ENCODE measurements at places on chromosomes 3 and 15.

DNA sequence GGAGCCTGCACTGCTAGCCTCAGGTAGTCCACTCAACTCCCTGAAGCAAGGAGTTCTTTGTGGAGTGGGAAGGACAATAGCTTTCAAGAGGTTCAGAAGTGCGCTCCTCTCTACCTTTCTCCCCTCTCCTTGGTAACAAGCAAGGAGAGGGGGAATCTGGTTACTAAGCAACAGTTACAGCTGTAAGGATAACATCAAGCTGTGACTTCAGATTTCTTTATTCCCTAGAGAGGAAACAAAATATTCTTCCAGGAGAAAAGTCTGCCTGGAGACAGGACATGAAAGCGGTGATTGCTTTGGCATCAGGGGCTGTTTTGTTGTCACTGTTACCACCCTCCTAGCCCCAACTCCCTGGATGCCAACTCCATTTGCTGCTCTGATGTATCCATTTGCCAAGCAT is 70.4 kb downstream of the TRANK1 start:
- no peak for DNase-seq

DNA sequence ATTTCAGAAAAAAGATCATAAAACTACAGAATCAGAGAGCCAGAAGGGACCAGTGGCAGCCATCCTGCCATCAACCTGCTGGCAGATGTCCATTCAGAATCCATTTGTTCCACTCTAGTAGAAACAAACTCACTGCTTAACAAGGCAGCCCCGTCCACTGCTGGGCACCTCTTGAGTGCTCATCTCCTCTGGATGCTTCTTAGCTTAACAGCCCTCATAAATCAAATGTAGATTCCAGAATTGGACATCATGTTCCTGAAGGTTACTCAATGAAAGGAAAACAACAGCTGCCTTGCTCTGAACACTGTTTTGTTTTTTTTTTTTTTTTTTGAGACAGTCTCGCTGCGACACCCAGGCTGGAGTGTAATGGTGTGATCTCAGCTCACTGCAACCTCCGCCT is 37.3 kb downstream of the ABCC5 start:
- DNase-seq = no peak

GRCh38 chr3:122992676-122993075 is 34.9 kb downstream of the SEMA5B start:
- no peak for DNase-seq

- no peak for DNase-seq
Measured at GRCh38 chr15:67613211-67613610, 70.7 kb downstream of the MAP2K5 start.

DNA sequence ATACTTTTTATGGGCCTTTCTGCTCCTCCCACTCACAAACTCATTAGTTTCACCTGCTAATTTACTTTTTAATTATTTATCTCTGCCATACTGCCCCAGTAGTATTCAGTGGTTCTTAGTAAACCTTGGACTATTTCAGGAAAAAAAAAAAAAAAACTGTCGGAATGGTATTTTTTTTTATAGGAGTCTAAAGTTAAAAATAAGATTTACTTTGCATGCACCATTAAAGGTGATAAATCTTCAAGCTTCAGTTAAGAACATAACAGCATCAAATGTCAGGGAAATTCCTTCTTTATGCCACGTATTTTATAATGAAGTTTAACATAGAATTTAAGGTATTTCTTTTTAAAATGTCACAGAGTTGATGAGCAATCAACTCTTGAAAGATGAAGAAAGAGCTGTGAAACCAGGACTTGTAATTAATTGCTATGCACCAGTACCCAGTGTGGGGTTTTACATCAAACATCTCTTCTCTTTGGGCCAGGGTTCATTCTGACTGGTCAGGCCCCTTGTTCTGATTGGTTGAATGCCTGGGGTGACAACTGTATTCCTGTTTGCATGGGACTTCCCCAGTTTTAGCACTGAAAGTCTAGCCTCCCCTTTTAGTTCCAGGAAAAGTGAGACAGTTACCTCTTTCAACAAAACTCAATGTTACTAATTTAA is 40.3 kb upstream of the PTPRG start:
- no peak for DNase-seq

GRCh38 chr3:89586256-89586655 is 478.8 kb downstream of the EPHA3 start:
- no peak for DNase-seq

GRCh38 chr15:31481142-31481541 is 154.5 kb downstream of the KLF13 start:
- DNase-seq = no peak

GRCh38 chr3:188282871-188283270 is 128.9 kb downstream of the LPP start:
- no peak for DNase-seq

- DNase-seq = no peak
Measured at GRCh38 chr3:72860846-72861245, 12.6 kb upstream of the SHQ1 start.

DNA sequence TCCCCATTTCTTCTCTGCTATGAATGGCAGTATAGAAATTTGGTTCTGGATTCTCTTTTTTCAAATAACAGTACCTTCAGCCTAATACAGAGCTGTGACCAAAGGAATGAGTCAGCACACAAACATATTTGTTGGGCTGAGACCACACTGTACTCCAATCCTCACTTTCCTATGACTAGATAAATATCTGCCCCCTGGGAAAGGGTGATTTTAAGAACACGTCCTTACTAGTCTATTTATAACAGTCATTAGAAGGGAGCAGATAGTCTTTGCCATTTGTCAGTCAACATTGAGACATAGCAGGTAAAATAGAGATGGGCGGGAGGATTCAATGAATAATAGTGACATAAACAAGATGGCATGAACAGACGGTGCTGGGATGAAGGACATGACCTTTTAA is 461.3 kb downstream of the MCTP2 start:
- DNase-seq = no peak

DNA sequence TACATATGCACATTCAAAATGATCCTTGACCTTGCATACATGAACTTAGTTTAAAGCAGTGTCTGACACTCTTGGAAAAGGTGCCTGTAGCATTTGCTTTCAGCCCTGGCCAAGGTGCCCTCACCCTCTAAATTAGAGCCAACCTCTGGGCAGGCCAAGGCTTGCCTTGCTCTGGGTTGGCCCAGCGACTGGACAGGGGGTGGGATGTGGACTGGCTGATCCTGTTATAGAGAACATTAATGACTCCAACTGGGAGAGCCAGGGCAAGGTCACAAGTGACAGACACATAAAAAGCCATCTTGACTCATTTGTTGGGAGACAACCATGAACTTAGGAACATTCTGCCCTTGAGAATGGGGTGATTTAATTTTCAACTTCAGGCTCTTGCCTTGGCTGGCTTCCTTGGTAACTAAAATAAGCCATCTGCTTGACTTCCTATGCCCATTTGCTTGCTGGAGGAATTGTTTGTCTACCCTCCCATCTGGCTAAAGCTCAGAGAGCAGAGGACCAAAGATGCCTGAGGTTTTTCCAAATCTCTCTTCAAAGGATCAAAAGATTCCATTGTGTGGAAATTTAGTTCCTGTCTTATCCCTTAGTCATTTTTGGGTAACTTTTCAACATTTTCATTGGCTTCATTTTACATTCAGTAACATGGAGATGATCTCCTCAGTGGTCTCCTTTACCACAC is 403.7 kb downstream of the SOX2 start:
- no peak for DNase-seq

- DNase-seq = no peak
Measured at GRCh38 chr3:78368636-78369345, 1328.9 kb downstream of the ROBO2 start.

- DNase-seq = no peak
Measured at GRCh38 chr15:41985236-41986160, 13.1 kb upstream of the EHD4 start.

GRCh38 chr3:185382154-185382553 is 19.2 kb downstream of the MAP3K13 start:
- DNase-seq = no peak

GRCh38 chr3:23820888-23821287 is 15.1 kb downstream of the UBE2E1 start:
- DNase-seq = no peak

GRCh38 chr15:46652266-46652665 is 1017.4 kb downstream of the SQOR start:
- no peak for DNase-seq

DNA sequence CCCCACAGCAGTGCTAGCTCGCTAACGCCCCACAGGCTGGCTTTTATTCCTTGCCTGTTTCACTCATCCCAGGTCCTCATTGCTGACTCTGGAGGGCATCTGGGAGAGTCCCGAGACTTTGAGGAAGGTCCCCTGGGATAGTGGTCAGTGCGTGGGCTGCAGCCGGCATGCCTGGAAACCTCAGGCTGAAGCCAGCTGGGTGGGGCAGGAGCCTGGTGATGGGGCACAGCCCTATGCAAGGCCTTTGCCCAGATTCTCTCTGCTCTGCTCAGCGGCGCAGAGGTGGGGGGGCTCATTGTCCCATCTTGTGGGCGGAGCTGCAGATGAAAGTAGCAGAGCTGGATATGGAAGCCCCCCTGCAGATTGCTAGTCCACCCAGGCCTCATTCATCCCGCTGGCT is 55.7 kb upstream of the SMAD6 start:
- DNase-seq = no peak

DNA sequence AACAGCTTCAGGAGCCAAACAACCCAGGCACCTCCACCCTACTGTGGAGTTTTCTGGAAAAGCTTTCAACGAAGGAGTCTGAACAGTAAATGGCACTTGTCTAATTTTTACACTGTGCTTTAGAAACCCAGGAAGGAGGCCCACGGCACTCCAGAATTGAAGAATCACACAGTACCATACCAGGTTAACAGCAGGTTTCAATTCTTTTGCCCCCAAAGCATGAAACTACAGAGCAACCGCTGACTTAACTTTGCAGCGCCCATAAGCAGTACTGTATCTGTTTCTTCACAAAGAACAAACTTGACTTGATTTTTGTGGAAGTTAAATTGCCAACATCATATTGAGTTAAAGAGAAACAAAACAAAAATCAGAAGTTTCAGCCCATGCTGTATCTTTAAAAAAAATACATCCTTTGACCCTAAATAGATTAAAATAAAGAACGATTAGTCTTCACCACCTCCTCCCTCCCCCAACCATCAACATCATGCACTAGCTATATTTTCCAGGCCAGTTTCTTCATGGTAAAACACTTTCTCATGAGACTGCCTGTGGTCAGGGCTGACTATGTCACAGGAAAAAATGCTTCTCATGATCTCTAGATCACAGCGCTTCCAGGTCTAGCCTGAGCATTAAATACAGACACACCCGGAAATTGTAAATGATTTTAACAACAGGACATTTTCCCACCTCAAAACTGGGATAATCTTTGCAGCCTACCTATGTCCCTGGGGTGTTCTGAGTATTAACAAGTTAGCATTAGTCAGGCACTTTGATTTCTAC is 456.3 kb downstream of the FOXP1 start:
- DNase-seq = no peak

DNA sequence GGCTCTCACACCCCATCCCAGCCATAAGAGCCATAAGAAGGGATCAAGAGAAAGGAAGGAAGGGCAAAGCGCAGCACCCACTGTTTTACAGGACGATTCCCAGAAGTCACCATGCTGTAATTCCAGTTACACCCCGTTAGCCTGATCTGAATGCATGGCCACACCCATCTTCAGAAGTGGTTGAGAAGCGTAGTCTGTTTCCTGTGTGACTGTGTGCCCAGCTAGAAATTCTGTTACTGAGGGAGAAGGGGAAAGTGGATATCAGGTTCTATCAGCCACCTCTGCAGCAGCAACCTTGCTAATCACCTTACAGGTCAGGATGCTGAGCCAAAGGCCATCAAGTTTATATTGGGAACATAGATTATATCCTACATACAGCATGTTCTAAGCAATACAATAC is 260.0 kb downstream of the ABHD5 start:
- no peak for DNase-seq

DNA sequence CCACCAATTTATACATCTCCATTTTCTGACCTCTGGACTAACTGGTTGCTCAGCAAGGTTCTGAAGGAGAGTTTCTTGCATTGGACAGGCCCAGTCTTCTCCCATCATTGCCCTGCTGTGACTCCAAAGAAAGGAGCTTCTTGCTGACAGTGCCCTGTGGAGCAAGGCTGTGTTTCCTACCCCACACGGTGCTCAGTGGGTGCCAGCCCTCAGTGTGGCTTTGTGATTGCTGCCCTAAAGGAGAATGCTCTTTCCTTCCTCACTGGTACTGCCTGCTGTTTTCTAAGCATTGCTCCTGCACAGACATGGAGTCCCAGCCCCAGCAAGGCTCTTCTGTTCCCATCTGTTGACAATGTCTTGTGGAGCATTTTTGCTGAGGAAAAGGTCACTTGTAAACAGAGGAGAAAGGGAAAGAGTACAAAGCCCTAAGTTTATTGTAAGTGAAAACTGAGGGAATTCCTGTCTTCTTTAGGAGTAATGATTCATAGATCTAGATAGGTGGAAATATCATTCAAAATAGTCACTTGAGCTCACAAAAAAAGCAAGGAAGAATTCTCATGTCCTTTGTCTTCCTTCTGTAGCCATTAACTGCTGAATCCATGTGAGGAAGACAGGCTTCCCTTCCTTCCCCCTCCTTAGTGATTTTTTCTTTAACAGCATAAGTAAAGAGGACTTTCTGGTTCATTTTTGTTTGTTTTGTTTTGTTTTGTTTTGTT is 62.9 kb downstream of the HMG20A start:
- no peak for DNase-seq

DNA sequence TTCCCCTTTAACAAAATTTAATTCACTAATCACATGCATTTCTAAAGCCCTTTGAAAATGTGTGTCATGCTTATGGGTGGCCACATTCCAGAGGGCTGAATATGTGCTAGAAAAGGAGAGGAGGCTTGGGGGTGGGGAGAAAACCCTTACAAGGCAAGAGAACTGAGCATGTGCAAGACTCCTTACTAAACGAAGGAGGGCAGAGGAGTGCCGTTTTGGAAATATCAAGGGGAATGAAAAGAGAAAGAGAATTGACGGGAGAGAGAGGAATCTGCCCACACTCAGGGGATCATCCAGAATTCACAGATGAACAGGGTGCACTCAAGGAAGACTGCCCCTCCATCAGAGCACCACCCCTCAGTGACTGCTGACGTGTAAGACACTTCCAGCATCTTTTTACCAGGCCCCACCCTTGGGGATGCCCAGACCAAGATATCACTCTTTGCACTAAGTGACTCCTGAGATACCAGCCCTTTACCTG is 37.9 kb upstream of the TSC22D2 start:
- DNase-seq = peak; percentile 38

DNA sequence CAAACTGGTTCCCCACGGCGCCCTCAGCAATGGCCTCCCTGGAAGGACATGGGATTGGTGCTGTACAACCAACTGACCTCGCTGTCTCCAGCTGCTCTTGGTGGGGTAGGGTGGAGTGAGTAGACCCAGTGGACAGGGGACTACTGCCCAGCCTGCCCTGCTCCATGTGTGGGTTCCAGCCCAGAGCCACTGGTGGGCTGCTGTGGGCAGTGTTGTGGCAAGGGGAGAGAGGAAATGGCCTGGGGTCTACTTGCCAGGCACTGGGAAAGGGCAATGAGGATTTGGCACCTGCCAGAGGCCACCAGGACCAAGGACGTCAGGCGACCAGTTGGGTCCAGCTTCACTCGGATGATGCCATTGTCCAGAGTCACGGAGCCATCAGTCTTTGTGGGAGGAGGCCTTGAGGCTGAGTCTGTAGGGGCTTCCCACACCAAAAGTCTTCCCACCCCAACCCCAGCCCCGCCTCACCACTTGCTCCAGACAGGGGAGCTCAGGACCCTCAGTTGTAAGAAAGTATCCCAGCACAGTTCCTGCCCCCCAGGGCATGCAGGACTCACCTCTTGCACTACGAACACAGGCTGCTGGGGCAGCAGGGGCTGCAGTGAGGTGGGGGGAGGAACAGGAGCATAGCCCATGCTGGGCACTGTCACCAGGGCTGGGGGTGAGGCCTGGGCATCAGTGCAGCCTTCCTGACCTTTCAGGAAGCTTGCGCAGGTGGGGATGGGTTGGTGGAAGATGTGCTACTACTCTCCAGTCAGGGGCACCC is 9.5 kb downstream of the MAN2C1 start:
- no peak for DNase-seq
